Substantia nigra (tissue), 51 donors: ENCODE measurements at places on chromosomes 12 and 14.
A peak's percentile ranks its signal among the peaks of the same experiment; 100 is the strongest.

- DNase-seq: no peak
Observed at GRCh38 chr14:96509457-96510090, 7.4 kb downstream of the PAPOLA start.

DNA sequence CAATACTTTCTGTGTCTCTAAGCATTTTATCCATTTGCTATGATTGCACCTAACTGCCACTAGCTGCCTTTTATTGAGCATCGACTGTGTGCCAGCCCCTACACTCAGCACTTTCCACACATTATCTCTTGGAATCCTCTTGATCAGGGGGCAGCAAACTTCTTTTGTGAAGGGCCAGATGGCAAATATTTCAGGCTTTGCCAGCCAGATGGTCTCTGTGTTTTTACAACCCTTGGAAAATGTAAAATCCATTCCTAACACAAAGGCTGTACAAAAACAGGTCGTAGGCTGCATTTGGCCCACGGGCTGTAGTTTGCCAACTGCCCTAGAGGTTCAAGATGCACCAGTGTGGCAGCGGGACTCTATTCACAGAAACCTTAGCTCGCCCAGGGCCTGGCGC lies 19.5 kb downstream of the FOXN4 start:
- no peak for DNase-seq

DNA sequence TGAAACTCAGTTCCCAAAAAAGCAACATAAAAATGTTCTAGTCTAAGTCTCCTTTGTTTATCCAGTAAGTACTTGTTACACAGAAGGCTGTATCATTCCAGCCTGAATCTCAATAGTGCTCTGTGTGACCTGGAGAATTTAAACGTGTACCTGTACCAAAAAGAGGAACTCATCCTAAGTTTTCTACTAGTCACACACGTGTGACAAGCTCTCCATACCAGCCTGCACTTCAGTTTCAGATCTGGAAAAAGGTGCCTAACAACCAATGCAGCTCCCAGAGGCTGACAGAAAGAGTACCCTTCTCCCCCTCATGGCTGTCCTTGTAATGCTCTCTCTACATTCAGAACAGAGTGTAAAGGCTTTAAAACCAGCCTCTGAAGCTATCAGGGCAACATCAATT lies 27.4 kb downstream of the PPM1H start:
- DNase-seq: no peak

DNA sequence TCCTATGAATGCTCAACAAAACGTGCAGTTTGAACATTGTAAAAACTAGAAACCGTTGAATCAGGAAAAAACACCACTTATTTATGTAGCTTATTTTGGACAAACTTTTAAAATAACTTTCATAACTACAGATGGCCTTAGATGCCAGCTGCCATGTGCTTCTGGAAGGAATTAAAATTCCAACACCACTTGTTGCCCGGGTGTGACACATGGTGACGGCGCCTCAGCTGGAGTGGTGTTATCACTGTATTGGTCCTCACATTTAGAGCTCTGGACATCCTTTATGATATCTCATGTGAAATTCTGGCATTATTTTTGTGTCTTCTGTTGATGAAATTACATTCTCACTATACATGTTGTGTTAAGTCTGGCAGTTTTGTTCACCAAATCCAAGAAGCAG lies 211.0 kb downstream of the IPO8 start:
- no peak for DNase-seq

DNA sequence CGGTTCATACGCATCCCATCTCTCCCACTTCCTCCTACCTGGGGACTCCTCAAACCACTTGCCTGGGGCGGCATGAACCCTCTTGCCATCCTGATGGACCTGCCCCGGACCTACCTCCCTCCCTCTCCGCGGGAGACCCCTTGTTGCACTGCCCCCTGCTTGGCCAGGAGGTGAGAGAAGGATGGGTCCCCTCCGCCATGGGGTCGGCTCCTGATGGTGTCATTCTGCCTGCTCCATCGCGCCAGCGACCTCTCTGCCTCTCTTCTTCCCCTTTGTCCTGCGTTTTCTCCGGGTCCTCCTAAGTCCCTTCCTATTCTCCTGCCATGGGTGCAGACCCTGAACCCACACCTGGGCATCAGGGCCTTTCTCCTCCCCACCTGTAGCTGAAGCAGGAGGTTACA lies 3.6 kb downstream of the WNT1 start:
- DNase-seq: no peak

DNA sequence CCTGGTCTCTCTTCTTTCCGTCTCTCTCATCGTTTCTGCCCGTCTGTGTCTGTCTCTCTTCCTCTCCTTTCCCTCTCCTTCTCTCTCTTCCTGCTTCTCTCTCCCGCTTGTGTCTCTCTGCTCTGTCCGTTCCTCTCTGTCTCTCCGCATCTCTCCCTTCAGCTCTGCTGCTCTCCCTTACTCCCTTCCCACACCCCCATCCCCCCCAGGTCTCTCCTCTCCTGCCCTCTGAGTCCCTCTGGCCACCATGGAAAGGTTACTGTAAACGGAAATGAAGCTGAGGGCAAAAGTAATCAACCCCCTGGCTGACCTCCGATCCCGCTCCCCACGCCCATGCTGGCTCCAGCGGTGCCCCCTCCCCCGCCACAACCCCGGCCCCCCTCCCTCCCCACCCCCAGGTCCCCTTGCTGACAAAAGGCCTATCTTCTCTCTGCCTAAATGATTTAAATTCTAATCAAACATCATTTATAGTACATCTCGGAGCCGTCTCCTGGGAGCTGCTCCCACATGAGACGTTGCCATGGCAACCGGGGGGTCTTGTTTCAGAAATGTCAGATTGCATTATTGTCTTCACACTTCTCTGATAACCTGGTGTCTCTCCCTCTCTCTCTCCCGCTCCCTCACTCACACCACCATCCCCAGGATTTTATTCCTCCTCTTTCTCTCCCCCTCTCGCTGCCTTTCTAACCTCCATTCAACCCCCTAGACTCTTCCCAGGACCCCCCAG lies 203.8 kb downstream of the RBM19 start:
- DNase-seq: no peak

GRCh38 chr12:50633955-50634354 lies 129.2 kb downstream of the DIP2B start:
- DNase-seq: no peak

DNA sequence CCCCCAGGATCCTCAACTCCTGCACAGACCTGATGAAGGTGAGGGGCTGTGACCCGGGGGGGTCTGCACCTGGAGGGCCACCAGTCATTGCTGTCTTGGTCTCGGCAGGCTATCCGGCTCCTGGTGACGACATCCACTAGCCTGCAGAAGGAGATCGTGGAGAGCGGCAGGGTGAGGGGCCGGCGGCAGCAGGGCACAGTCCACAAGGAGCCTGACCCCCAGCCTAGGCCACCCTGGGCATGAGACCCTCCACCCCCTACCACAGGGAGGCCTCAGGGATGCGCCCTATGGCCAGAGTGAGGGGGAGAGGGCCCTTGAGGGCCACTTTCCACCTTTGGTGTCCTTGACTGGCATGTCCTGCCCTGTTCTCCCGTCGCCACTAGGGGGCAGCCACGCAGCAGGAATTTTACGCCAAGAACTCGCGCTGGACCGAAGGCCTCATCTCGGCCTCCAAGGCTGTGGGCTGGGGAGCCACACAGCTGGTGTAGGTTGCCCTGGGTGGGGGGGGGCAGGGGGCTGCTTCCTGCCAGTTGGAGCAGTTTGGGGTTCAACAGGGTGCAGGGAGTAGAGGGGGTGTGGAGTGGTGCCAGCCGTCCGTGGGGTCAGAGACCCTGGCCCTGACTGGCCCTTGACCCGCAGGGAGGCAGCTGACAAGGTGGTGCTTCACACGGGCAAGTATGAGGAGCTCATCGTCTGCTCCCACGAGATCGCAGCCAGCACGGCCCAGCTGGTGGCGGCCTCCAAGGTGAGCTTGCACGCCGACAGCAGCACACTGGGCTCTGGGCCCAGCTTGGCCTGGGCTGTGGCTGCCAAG lies 25.0 kb downstream of the HIP1R start:
- DNase-seq: peak; percentile 59

- DNase-seq: no peak
Observed at GRCh38 chr14:56061051-56061450, 57.2 kb upstream of the PELI2 start.

GRCh38 chr14:74649167-74649566 lies 37.1 kb upstream of the LTBP2 start:
- no peak for DNase-seq

DNA sequence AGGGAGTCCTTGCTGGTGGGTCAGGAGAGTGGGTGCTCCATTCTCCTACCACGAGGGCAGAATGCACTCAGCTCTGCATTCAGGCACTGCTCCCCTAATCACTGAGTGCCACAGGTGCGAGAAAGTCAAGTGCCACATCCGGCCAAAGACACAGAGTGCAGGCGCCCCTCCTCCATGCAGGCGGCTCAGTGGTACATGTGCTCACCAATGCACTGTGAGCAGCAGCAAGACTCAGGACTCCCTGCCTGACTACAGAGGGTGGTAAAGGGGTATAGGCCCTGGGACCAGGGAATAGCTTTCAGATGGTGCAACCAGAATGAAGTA lies 32.9 kb downstream of the ZFYVE21 start:
- DNase-seq: no peak

DNA sequence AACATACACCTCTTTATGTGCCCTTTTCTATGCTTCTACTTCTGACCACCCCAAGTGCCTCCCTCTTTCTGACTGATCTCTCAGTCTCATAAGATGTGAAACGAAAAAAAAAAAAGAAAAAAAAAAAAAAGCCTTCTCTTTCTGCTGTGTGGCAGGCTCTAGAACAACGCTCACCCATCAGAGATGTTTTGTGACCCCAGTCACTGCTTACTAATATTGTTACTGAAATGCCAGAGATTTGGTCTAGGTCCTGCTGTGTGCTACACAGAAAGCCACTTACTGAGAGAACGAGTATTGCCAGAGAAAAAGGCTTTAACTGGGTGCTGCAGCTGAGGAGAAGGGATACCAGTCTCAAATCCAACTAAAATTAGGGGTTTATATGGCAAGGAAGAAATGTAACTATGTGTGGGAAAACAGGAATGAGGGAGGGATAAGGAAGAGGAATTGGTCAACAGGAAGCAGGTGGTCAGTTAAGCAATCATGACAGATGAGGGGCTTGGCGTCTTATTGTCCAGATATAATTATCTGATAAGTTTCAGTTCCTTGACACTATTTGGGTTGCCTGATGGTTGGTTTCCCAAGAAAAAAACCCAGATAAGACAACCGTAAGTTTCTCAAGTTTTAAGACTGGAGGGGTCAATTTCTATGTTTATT lies 149.0 kb downstream of the NAV3 start:
- DNase-seq: no peak
